ENCODE measurements at places on chromosomes 6 and 20. TPM values are rescaled to one million over a fixed set of nuclear protein-coding genes. Genes with fewer than 3 reads are reported as not detected.

The MAPK13 gene
- 151 TPM for polyA plus RNA-seq

The CYP24A1 gene
- polyA plus RNA-seq = 0.26 TPM

The EFCAB8 gene
- not detected for polyA plus RNA-seq

The GPR6 gene
- not detected for polyA plus RNA-seq

The LRRC1 gene
- polyA plus RNA-seq = 43.2 TPM

The HDGFL1 gene
- not detected for polyA plus RNA-seq

The FAM209B gene
- not detected for polyA plus RNA-seq

The RIPOR3 gene
- polyA plus RNA-seq = 0.92 TPM

Measured in sigmoid colon (tissue), 7 donors.